Left cardiac atrium (tissue), 4 donors: ENCODE measurements at places on chromosomes 2 and 18.
A peak's percentile ranks its signal among the peaks of the same experiment; 100 is the strongest.

- DNase-seq: no peak
Measured at GRCh38 chr2:169734169-169734847, 676 bp downstream of the KLHL23 start.

DNA sequence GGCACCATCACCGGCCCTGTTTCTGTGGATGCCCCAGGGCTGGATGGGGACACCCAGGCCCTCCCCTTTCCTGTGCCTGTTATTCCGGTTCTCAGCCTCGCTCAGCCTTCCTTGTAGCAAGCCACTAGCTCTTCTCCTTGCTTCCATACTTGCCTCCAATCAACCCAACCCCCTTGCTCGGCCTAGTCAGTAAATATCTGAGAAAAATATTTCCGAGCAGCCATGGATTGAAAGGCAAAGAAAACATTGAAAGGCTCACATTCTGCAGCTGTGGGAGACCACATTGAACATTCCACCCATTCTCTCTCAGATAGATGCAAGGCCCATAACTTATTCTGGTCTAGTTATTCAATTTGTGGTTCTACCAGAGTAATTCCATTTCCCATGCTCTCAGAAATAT lies 114.9 kb downstream of the SPP2 start:
- DNase-seq: no peak

DNA sequence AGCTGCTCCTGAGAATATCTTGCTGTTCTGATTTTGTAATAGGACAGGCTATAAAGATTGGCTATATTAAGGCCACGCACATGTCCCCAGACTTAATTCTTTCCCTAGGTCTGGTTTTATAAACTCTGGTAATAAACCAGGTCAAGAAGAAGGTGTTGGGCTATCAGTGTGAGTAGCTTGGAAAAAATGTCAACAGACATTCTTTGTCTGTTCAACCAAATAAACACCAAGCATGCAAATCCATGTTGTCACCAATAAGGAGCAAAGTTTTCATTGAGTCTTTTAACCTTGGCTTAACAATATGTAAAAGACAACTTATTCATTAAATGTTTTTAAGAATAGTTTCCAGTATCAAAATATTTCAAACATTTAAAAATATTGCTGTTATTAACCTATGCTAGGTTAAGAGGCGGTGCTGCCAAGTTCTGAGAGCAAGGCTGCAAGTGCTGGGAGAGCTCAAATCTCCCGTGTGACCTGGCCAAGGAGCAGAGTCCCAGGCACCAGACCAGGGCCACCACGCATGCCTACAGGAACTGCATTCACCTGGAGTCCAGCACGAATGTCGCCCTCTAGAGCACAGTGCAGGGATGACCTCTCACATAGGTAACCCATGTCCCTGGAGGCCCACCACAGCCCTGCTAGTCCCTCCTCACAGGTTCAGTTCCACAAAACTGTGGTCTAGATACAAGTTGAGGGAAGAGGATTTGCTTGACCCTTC lies 120.5 kb upstream of the POU3F3 start:
- no peak for DNase-seq

GRCh38 chr2:72137498-72138010 lies 10.1 kb downstream of the CYP26B1 start:
- peak; percentile 67 for DNase-seq

- no peak for DNase-seq
Measured at GRCh38 chr2:39264733-39265132, 21.0 kb upstream of the CDKL4 start.

- no peak for DNase-seq
Measured at GRCh38 chr2:130901061-130901460, 64.3 kb downstream of the ARHGEF4 start.

DNA sequence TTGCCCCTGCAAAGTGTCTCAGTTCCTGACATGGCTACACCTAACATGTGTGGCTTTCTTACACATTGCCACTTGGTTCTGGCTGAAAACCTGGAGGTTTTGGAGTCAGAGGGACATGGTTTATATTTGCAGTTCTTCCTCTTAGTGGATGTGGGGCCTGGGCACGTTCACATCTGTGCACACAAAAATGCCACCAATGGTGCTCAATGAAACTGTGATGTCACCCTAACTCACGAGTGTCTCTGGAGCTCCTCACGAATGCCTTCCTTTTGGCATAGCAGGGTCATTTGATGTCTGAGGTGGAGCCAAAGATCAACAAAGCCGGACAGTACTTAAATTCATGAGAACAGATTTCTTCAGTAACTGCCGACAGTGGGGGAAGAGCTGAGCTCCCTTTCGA lies 231.7 kb upstream of the HS6ST1 start:
- no peak for DNase-seq

- no peak for DNase-seq
Measured at GRCh38 chr2:128162266-128162665, 71.3 kb downstream of the UGGT1 start.

- DNase-seq: no peak
Measured at GRCh38 chr2:201072201-201072530, 365 bp downstream of the NDUFB3 start.

- no peak for DNase-seq
Measured at GRCh38 chr2:7861910-7862702, 819.8 kb upstream of the ID2 start.
